ENCODE measurements at places on chromosomes 1 and 21.

DNA sequence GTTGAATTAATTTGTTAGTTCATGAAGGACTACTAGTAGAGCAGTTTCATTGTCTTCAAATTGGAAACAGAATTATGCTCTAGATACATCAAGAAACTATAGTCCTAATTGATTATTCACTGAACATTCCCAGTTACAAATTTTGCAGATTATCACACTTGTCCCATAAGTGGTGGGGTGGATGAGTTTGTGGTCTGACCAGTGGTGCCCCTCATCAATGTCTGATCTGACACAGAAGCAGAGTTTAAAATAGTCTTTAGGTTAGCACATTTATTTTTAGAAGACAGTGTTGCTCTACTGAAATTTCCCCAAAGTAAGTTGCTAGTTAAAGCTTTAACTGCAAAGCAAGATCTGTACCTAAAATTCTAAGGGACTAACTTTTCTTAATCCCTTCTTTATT is 42.9 kb downstream of the INKA2 start:
- no peak for DNase-seq

DNA sequence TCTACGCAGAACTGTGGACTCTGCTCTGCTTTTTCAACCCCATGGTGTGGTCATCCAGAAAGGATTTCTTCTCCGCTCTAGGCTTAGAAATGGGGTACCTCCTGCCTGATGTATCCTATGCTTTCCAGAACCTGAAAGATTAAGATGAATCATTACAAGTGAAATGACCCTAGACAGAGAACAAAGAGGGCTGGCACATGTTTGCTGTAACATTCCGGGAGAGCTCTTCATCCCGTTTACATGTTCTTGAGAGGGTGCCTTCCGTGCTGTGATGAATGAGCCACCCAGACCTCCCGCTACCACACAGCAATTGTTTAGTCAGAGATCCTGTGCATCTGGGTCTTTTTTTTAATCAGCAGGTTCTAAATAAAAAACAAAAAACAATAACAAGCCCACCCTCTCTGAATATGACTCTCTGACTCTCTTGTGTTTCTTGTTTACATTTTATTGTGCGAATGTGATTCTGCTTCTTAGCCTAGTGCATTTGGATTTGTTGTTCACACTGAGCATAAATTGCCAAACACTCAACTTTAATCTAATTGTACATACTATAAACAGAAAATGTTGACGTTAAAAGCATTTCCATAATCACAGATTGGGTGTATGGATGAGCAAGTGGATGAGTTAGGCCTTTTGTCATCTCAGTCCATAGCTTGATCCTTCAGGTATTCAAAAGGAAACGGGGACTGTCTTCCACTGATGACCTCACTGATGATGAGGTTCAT is 87.1 kb downstream of the GPR88 start:
- DNase-seq = no peak

DNA sequence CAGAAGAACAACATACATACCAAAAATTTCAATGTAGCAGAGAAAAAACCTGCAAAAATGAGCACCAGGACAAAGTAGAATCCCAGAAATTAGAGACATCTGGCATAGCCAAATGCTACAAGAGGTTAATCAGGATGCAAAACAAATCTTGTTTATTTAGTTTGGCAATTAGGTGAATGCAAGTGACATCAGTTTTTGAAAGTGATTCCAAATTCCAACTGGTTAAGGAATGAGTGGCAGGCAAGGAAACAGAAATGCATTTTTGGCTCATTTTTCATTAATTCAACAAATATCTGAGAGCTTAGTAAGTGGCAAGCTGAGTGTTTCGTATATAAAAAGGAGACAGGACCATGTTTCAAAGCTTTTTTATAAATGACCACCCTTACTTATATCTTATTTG is 21.3 kb downstream of the SCAF4 start:
- no peak for DNase-seq

DNA sequence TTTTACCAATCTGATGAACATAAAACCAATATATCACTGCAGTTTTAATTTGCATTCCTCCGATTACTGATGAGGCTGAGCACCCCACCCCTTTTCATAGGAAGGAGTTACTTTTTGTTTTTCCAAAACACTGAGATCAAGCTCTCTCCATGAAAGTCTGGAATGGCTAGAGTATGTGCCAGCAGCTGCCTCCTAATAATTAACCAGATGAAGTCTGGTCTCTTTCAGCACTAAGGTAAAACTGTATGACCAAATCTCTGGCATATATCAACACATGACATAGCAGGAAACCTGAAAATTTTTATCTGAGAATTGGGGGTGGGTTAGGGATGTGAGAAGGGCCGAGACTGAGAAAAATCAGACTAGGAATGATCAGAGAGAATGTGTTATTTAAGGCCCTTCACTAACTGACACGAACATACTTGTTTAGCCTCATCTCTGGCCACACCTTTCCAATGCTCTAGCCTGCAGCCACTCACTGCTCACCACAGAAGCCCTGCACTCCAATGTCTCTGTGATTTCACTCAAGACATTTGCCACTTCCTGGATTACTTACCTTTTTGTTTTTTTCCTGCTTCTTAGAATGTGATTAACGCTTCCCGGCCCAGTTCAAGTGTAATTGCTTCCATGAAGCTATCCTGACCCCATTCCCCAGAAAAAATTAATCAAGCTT is 34.7 kb downstream of the WASF2 start:
- no peak for DNase-seq

- no peak for DNase-seq
Observed at GRCh38 chr1:91684481-91685196, 184.0 kb downstream of the CDC7 start.

DNA sequence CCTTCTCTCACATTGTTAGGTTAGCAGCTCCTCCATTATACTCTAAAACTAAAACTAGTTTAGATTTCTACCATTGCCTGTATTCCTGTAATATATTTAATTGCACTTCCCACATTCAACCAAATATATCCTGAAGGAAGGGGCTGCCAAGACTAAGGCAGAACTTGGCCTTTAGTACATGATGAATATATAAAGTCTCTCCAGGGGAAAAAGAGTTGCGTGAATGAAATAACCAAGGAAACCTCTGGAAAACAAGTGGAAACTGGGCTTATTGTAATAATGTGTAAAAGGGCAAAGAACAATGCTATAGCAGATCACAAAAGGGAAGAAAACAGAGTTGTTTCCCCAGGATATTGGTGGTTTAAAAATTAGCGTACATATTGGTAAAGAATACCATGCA is 1012.5 kb upstream of the PRMT6 start:
- DNase-seq = no peak

DNA sequence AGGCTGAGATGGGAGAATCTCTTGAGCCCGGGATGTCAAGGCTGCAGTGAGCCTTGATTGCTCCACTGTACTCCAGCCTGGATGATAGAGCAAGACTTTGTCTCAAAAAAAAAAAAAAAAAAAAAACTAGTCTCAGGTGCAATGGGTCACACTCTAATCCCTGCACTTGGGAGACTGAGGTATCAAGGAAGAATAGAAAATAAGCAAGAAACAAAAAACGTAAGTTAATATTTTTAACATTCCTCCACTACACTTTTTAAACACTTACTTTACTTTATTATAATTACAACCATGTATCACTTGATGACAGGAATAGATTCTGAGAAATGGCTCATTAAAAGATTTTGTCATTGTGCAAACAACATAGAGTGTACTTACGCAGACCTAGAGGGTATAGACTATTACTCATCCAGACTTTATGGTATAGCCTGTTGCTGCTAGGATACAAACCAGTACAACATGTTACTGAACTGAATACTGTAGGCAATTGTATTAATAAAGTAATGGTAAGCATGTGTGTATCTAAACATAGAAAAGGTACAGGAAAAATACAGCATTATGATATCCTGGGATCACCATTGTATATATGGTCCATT is 1244.1 kb upstream of the ADGRL4 start:
- DNase-seq = no peak

GRCh38 chr1:152112101-152112884 is 3.0 kb downstream of the TCHH start:
- peak; percentile 6 for DNase-seq

- no peak for DNase-seq
Observed at GRCh38 chr21:32728848-32729247, 1.0 kb upstream of the SYNJ1 start.

- DNase-seq = no peak
Observed at GRCh38 chr1:244085891-244086290, 34.8 kb downstream of the ZBTB18 start.

DNA sequence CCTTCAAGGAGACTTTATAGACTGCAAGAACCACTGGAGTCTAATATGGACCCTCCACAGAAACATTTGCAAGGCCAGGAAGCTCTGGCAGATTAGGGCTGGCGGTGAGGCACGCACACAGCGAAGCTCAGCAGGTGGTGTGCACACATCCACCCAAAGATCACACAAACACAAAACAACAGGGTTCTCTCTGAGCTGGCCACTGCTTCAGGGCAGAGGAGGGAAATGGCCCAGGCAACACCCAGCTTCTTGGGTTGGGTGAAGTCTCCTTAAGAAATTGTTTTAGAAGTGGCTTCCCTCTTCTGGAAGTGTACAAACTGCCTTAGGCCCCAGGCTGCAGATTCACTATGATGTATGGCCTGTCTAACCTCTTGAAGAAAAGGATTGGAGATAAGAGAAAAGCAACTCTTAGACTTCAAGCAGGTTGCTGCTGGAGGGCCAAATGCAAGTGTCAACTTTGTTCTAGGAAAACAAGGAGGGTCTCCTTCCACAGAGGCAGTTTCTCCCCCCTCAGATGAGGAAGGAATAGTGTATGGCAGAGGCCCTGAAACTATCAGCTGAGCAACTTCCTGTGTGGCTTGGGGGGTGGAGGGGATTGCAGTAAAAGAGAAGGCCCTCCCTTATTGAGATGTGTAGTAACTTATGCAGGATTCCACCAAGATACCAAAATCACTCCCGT is 2.0 kb downstream of the RCSD1 start:
- no peak for DNase-seq

GRCh38 chr1:107936498-107937481 is 28.2 kb downstream of the VAV3 start:
- peak; percentile 66 for DNase-seq

DNA sequence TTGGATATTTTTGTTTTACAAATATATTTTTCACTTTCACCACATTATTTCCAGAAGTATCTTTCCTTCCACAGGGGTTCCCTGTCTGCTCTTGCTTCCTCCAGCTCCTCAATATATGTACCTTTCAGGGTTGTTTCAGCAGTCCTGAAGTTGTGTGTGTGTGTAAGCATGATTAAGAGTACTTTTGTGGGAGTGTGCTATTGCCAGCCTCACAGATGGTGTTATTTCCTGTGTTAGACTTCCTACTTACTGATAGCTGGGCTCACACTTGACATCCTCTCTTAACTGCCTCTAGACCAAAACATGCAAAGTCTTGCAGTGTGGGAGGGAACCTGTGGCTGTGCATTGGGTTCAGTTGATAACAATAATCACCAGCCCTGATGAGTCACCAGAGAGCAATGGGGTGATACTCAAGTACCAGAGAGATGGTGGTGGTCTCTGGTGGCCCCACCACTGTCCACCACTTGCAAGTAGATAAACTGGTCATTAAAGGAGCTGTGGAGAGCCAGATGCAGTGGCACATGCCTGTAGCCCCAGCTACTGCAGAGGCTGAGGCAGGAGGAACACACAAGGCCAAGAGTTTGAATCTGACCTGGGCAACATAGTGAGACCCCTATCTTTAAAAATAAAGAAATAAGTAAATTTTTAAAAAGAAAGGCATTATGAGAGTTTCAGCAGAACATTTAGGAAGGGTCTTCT is 126.7 kb downstream of the NR5A2 start:
- no peak for DNase-seq

DNA sequence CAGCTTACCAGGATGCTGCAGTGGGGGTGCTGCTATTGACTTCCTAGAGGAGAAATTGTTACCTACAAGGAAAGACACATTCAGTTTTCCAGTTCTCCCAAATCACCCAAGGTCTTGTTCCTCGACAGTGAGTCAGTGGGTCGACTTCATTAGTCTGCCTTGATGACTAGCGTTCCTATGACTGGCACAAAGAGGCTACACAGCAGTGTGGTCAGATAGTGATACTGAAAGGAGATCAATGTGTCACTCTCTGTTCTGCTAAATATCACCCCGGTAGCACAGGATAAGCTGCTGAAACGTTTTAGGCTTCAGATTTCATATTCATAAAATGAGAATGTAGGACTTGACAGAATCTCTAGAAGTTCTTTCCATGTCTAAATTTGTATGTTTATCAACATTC is 357.4 kb downstream of the LMX1A start:
- no peak for DNase-seq
